ENCODE measurements at places on chromosomes 2 and 18.

DNA sequence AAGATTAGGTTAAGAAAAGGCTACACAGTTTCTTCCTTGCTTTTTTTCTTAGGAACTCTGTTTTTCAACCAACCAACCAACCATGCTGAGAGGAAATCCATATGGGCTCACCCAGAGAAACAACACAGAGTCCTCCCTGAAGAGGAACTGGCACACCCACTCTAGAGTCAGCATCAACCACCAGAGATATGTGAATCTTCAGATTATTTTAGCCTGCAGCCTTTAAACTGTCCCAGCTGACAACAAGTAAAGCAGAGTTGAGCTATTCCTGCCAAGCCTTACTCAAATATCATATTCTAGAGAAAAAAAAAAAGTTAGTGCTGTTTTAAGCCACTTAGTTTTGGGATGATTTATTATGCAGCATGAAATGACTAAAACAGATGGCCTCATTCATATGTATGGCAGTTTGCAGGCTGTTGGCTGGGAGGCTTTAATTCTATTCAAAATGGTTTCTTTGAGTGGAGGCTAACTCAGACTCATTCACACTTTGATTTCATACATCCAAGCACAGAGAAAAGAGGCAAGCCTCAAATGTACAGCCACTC lies 1637.7 kb upstream of the LRRTM1 start:
- no peak for DNase-seq

GRCh38 chr18:12599543-12599942 lies 58.4 kb downstream of the SPIRE1 start:
- DNase-seq = no peak

DNA sequence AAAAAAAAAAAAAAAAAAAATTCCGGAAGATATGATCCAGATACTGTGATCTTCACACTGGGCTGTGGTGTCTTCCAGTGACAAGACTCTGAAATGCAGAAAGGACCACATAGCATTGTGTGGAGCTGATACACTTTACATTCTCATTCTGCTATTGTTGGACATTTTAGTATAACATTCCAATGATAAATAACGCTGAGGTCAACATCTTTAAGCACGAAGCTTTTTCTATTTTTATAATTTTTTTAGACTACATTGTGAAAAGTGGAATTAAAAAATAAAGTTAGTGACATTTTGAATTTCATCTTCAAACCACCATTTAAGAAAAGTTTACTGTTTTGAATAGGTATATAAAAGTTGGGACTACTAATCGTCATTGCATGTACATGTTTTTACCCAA lies 62.7 kb downstream of the CDCA7 start:
- no peak for DNase-seq

DNA sequence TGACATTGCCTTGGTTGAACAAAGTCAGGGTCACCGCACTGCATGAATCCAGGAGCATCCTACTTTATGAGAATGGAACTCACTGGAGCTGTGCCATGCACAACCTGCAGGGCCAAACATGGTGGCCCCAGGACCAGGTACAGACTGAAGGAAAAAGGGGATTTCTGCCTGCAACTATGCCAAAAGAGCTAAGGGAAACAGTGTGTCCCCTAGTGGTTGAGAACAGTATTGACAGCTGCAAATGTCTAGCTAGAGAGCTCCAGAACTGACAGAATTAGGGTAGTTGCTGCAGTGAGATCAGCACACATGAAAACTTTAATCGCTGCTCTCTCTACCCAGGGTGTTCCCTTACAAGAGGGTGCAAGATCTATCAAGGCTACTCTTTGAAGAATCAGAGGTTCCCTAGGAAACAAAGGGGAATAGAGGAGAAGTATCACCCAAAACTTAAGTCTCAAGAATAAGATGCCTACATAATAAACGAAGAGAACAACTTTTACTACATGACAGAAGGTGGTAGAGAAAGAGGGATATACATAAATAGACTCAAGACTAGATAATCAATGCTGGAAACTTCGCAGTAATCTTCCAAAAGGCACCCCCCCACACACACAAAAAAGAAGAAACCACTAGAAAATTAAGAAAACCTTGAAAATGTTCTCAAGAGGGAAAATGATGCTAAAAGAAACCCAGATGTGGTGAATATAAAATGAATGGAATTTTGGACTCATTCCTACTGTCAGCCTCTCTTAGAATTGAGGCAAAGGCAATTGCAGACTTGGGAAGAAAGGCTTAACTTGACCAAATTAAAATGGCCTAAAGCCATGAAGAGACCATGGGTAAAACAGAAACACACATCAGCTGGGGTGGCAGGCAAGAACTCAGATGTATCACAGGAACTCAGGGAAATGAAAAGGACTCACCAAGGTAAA lies 43.6 kb upstream of the IHH start:
- DNase-seq = peak; percentile 32

- DNase-seq = no peak
Observed at GRCh38 chr2:98158305-98158704, 71.3 kb downstream of the VWA3B start.

DNA sequence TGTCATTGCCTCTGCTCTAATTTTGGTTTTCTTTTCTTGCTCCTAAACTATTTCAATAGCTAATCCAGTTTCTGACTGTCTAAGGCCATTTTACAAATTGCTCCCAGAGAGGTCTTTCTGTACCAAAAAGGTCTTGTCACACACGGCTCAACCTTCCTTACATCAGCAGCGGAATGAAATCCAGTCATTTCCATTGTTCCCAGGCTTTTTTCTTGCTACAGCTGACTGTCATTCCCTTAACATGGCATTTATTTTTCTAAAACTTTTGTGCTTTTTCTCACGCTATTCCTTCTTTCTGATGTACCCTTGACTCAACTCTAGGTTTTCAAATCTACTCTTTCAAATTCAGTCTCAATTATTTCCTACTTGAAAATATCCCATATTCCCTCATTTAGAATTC lies 24.3 kb downstream of the FAM171B start:
- no peak for DNase-seq

GRCh38 chr2:20220806-20221554 lies 4.0 kb downstream of the SDC1 start:
- DNase-seq = no peak

- no peak for DNase-seq
Observed at GRCh38 chr2:119112230-119112629, 46.3 kb downstream of the C1QL2 start.

GRCh38 chr2:34365512-34365911 lies 766.4 kb upstream of the FAM98A start:
- DNase-seq = no peak

DNA sequence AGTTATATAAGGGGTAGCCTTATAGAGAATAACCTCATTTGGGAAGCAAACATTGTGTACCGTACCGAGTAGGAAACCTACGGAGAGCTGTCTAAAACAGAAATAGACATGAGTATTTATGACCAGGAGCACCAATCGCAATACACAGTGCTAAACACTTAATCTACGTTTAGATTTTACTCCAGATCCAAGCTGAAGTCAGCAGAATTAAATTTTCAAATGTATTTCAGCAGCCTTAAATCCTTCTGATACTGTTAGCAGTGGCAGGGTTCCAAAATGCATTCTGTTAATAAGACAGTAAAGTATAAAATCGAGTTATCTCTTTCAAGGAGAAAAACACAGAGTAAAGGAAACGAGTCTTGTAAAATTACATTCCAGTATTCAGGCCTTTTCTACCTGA lies 118.1 kb upstream of the ZNF521 start:
- DNase-seq = no peak

DNA sequence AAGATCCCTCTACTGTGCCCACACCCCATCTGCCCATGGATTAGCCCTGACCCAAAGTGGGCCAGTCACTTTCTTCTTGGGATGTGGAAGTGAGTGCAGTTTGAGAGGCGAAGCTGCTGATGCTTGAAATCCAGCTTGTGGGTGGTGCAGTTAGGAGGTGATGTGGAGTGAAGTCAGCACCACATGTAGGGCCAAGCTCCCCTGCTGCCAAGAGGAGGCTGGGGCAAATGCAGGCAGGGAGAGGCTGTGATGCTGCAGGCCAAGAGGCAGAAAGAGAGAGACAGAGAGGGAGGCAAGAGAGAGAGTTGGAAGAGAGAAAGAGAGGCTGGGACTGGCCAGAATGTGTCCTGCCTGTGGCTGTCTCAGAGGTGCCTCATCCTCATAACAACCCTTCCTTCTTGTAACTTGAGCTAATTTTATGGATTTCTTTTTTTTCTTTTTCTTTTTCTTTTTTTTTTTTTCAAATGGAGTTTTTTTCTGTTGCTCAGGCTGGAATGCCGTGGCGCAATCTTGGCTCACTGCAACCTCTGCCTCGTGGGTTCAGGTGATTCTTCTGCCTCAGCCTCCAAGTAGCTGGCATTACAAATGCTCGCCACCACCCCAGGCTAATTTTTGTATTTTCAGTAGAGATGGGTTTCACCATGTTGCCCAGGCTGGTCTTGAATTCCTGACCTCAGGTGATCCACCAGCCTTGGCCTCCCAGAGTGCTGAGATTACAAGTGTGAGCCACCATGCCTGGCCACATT lies 35.3 kb upstream of the CAB39 start:
- DNase-seq = no peak

GRCh38 chr2:12734914-12735654 lies 18.3 kb downstream of the TRIB2 start:
- DNase-seq = no peak

DNA sequence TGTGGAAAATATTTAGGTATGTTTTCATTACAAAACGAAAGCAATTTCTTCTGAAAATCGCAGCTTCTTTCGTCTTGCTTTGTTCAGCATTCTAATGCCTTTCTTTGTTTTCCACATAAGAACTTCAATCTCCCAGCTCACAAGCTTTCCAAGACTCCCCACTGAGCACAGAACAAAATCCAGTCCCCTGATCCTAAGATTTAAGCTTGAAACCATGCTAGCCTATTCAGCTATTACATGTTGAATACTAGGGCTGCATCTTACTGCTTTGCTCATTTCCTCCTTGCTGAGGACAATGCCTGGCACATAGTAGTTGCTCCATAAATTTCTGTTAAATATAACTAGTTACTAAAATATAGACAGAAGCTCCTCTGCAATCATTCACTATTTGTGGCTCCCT lies 160.6 kb downstream of the GALNT3 start:
- DNase-seq = no peak

DNA sequence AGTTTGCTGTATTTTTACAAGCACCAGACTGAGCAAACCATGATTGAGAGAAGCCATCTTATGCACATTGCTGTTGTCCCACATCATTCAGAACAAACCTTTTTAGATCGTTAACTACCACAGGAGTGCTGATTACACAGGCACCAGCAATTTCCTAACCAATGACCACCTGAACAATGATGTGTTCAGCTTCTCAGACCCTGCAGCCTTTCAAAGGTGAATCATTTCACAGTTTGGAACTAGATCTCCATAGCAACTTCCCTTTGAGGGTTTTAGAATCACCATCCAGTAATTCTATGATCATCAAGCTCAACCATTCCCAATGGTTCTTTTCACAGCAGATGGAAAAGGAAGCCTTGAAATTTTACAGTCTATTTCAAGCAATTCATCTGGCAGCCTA lies 71.4 kb downstream of the OLA1 start:
- no peak for DNase-seq

- DNase-seq = no peak
Observed at GRCh38 chr18:70554854-70555445, 266.1 kb downstream of the SOCS6 start.

- DNase-seq = no peak
Observed at GRCh38 chr2:59288771-59289170, 1047.6 kb upstream of the FANCL start.

GRCh38 chr2:47002480-47003381 lies 87.1 kb upstream of the MCFD2 start:
- DNase-seq = peak; percentile 48

- DNase-seq = no peak
Observed at GRCh38 chr2:231228223-231228622, 29.8 kb downstream of the ARMC9 start.

DNA sequence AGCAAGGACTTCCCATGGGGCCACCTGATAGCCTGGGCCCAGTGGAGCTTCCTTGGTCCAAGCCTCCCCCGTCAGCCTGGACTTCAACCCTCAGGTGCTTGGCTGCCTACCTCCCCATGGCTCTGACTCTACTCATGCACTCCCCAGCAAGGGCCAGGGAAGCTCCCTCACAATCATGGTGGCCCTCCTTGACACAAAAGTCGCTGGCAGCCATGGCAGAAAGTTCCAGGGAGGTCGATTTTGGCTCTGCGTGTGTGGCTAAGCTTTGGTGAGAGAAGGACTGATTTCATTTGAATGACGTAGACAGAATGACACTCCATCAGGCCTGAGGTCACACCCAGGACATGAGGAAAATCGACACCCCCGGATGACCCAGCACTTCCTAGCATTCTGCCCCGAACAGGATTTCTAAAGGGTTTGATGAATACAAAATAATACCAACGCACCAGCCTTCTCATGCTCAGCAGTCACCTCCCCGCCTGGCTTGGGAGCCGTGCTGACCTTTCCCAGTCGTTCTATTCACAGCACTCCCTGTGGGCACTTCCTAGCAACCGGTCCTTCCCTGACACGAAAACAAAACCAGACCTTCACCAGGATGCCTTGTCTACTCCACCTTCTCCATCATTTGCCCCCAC lies 52.7 kb downstream of the LBH start:
- no peak for DNase-seq

DNA sequence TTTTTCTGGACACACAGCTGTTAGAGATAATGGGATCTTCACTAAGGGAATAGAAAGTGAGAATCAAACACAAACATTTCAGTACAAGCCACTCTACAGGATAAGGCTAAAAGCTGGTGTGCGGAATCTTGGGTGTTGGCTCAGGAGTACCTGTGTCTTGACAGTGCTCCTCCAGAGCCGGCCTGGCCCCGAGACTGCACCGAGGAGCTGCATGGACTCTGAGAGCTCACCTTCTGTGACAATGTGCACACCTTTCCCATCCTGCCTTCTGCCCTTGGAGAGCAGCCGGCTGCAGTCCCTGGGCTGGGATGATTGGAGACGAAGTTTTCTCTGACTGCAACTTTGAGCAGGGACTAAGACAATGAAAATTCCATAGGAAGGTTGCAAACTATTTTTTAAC lies 89.1 kb downstream of the TMEM182 start:
- no peak for DNase-seq

DNA sequence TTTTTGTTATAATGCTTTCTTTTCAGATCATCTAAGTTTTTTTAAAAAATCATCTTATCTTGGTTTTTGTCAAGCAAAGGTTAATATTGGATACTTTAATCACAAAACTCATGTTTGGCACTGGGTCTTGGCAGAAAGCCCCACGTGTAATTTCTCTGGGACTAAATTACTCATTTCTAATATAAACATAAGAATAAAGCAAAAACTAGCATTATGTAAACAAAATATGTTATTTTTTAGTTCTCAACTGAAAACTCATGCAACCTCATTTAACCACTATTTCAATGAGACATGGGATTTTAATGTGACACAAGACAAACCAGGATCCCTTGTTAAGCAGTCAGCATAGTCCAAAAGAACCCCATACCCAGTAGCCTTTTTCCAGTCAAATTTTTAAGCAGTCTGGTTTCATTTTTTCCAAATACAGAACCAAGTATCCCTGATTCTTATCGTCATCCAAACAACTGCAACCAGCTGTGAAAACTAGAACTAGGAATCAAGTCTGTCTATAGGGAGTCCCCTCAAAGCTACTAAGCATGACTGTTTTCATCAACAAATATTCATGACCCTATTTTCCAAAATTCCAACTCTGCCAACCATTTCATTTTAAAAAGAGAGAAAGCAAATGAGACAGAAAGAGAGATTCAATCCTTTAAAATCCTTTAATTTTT lies 27.1 kb downstream of the PID1 start:
- DNase-seq = no peak

- DNase-seq = no peak
Observed at GRCh38 chr2:112217854-112218253, 37.0 kb downstream of the ZC3H8 start.

GRCh38 chr2:160956243-160956802 lies 203.9 kb upstream of the TANK start:
- no peak for DNase-seq

GRCh38 chr18:77038182-77038858 lies 94.3 kb downstream of the MBP start:
- no peak for DNase-seq
